ENCODE measurements at places on chromosomes 12 and 14.
A peak's percentile ranks its signal among the peaks of the same experiment; 100 is the strongest.

- no peak for DNase-seq
Observed at GRCh38 chr12:93191423-93191822, 186.3 kb upstream of the NUDT4 start.

- no peak for DNase-seq
Observed at GRCh38 chr14:68607867-68608573, 184.8 kb downstream of the ZFP36L1 start.

GRCh38 chr14:55881577-55882241 lies 236.5 kb upstream of the PELI2 start:
- no peak for DNase-seq

DNA sequence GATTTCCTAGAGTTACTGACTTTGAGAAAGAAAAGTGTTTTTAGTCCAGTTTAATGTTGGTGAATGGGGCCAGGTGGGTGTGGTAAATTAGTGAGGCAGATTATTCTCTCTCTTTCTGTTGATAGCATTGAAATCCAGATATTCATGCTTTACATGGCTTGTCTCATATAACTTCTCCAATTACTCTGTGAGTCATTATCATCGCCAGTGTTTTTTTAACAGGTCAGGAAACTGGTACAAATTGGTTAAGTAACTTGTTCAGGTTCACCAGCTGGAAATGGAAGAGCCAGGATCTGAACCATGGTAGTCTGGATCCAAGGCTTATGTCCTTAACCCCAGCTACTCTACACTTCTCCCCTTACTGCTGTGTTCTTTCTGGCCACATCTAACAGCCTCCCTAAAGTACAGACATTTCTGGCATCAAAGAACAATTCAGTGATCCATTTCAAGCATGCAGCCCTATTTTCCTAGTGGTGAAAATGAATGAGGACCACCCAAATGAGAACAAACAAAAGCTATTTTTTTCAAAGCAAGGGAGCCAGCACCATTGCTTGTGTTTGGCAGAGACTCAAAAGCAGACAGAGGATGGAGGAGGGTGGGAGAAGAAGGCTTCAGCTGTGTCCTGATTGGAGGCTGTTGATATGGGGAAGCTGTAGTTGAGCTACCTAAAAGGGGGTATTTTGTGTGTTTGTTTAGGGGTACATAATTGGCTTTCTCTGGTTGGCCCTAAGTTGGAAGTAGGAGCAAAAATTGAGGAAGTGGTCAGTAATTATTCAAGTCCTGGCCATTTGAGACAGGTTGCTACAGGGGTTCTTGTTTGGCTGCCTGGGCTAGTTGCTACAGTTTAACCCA lies 1.7 kb downstream of the IRAK3 start:
- no peak for DNase-seq

DNA sequence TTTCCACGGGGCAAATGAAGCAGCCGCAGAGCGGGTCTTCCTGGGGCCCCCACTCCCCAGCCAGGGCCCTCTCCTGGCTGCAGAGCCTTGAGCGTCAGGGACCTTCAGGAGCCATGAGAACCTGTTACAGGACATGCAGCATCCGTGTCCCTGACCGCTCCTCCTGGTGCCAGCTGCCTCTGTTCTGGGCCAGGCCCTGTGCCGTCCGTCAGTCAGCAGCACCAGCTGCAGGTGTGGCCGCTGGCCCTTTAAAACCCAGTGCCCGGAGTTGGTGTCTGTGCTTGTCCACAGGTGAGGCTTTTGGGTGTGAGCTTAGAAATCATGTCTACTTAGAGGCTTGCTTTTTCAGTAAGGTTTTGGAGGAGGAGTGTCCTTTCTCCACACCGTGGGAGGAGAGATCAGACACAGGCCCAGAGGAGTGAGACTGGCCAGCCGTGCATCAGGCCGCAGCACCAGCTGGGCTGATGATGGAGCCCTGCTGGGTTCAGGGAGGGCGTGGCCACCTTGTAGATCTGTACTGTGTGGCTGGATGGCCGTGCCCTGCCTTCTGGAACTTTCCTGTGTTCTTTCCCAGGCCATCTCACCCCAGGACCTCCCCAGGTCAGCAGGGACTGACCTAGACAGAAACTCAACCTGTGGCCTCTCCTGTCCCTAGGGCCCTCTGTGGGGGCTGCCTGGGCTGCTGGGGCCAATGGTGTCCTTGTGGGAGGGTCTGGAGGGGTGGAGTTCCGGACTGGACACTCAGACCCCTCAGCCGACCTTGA lies 27.1 kb downstream of the AACS start:
- no peak for DNase-seq

GRCh38 chr12:107351713-107352112 lies 258.4 kb upstream of the CRY1 start:
- no peak for DNase-seq

GRCh38 chr14:42222924-42223471 lies 616.3 kb downstream of the LRFN5 start:
- no peak for DNase-seq

GRCh38 chr12:107007411-107007810 lies 20.5 kb upstream of the MTERF2 start:
- DNase-seq, result no peak

DNA sequence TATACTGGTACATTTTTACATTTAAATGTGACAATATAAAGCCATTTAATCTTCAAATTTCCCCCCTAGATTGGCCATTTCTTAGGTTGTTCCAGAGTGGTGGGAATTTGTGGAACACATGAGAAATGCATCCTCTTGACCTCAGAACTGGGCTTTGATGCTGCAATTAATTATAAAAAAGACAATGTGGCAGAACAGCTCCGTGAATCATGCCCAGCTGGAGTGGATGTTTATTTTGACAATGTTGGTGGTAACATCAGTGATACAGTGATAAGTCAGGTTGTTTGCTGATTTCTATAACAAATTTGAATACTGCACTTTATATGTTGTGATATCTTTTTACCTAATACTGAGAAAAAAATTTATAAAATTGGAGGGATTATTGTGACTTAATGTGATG lies 7.6 kb upstream of the ZNF410 start:
- DNase-seq, result no peak

DNA sequence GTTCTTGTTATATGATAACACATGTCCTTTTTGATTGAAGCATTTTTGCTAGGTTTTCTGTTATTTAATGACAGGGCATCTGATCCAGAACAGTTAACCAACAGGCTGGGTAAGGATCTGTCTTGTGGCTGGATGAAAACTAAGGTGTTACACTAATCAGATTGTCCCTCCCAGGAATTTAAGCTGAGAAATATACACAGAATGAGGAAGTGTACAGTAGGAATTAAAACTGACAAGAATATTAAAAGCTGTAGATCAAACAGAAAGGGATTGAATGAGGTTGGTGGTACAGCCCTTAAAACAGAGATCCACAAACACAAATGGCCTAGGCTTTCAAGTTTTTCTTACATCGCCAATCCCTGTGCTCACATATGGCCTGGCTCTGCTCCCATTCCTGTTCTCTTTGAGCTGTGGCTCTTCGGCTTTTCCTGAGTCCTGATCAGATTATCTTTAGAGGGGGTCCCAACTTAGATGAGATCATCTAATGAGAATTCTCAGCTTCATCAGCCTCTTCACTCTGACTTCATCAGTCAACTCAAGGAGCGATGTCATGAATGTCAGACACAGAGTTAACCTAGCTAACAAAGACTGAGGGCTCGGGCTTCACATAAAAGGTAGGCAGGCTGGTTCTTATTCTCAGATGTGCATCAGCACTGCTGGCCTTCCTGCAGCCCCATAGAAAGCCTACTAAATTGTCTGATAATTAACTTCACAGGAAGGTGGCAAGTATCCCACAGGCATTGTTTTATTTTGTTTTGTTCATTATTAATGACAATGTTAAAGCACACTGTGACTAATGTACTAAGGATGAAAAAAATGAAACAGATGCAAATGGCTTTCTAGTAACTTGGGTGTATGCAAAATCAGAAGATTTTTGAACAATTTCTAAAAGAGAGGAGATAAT lies 11.4 kb downstream of the PYGL start:
- no peak for DNase-seq

DNA sequence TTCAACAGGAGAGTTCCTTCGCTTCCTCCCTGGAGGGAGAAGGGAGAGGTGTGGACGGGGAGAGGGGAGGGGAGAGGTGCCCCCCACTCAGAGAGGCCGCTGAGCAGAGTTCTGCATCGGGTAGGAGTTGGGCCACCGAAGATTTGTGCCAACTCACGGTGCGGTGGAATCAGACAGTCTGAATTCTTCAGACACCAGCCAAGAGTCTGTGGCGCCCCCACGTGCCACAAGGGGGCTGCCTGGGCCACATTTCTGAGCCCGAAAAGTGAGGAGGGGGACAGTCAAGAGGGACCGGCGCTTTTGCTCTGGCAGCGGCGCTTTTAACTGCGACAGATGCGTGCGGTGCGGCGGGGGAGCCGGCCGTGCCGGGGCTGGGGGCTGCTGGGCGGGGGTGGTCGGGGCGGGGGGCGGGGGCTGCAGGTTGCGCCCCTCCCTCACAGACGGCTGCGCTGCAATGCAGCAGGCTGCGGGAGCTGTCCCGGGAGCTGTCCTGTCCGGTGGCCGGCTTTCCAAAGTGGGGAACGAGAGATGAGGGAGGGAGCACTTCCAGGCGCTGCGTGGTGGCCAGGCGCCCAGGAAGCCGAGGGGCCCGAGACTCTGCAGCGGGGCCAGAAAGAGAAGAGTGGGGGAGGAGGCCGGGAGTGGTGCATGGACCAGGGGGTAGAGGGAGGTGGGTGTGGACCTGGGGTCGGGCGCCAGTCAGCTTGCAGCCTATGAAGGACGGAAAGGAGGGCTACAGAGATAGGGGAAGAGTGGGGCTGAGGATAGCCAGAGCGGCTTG lies 975 bp upstream of the RTL1 start:
- DNase-seq, result no peak

- DNase-seq, result no peak
Observed at GRCh38 chr12:113464852-113465719, 6.6 kb downstream of the LHX5 start.

DNA sequence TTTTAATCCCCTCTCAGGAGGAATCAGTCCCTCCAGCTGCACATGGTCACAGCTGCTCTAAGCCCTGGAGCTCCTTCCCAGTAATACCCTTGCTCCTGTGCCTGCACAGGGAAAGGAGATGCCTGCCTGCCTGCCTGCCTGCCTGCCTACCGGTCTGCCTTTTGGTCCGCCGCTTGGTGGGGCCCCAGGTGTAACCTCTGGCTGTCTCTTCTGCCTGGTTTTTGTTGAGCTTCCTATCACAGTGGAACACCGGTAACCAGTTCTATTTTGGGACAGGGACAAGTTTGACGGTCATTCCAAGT lies 99.8 kb downstream of the DAD1 start:
- no peak for DNase-seq

GRCh38 chr12:28578833-28579252 lies 388.6 kb downstream of the CCDC91 start:
- no peak for DNase-seq

DNA sequence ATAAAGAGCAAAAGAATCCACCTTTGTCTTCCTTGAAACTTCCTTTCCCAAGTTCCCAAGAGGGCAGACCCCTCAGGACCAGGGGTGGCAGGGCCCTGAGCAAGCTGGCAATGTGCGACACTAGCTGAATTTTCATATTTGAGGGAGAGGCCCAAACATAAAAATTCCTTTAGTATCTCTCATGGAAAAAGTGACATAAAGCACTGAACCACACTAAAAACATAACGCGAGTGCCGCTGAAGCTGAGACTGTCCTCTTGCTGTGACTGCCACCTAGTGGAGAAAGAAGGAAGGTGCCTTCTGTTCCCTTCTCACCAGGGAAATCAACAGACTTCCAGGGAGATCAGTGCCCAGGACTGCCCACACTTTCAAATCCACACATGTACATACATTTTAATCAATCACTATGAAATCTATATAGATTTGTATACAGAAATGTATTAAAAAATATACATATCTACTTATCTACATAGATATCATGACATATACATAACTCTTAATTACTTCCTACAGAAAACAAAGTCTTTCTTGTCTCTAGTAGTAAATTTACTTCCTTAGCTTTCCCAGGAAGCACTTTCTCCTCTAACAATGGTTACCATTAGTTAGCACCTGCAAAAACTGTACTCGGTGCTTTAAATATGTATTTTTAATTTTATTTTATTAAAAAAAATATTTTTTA lies 53.8 kb downstream of the SSH1 start:
- DNase-seq, result peak; percentile 82

- DNase-seq, result no peak
Observed at GRCh38 chr12:21478756-21479455, 22.5 kb downstream of the RECQL start.

DNA sequence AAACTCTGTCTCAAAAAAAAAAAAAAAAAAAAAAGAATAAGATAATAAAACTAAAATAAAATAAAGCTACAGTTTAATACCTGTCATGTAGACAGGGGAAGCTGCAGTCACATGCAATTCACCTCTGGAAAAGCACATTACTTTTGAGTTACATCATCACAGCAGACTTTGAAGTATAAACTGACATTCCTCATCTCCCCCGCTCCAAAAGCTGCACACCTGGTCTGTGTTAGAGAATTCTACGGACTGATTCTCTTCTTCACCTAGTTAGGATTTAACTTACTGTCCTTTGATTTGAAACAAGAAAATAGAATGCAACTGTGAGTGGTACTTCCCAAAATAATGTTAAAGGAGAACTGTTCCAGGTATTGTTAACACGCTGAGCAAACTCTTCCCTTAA lies 25.1 kb downstream of the SPPL3 start:
- no peak for DNase-seq

- DNase-seq, result no peak
Observed at GRCh38 chr12:117178301-117178700, 12.0 kb downstream of the FBXO21 start.

- DNase-seq, result no peak
Observed at GRCh38 chr12:65449400-65449799, 170.9 kb downstream of the MSRB3 start.

- DNase-seq, result no peak
Observed at GRCh38 chr14:102781063-102781462, 3.8 kb downstream of the TRAF3 start.

DNA sequence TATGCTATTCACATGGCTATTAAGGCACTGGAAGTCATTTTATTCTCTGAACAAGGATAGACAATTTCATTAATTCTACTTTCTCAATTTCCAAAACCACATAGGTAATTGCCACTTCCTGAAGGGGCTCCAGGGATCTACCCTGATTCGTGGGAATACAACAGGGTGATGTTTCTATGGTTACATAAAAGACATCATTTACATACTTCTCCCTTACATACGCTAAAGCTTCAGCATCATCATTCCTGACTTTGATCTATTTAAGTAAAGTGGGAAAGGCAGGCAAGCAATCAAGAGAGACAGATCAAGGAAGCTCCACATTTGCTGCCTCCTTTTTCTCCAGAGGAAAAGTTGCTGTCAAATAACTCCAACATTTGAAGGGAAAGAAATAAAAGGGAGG lies 118.8 kb upstream of the SINHCAF start:
- no peak for DNase-seq

Data from CD4-positive, alpha-beta T cell treated with Interleukin-2 at 100 ng/mL for 4 hours (primary cell).